ENCODE measurements at places on chromosomes 1 and 21. TPM values are rescaled to one million over a fixed set of nuclear protein-coding genes. Genes with fewer than 3 reads are reported as not detected.

DNA sequence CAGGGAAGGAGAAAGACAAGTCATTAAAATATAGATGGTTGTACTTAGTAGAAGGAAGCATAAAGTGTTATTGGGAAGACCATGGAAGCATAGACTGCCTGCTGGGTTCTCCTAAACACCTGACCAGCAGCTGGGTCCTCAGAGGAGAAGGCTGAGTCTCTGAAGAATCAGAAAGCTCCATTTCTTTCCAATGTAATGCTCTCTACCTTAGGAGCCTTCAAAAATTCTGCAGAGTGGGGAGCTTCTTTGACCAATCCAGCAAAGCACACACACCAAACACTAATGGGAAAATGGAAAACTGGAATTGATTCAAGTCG is 21.1 kb upstream of the BCL10 start:
- no peak for DNase-seq

GRCh38 chr1:40232444-40232843 is 15.3 kb upstream of the TMCO2 start:
- DNase-seq, result no peak

Gene SUMO3
- 70.0 TPM for total RNA-seq

Gene TMEM82
- not detected for total RNA-seq

Gene CFAP126
- total RNA-seq, result not detected

All from lung microvascular endothelial cell (primary cell).